ENCODE measurements at places on chromosomes 11 and 22.

DNA sequence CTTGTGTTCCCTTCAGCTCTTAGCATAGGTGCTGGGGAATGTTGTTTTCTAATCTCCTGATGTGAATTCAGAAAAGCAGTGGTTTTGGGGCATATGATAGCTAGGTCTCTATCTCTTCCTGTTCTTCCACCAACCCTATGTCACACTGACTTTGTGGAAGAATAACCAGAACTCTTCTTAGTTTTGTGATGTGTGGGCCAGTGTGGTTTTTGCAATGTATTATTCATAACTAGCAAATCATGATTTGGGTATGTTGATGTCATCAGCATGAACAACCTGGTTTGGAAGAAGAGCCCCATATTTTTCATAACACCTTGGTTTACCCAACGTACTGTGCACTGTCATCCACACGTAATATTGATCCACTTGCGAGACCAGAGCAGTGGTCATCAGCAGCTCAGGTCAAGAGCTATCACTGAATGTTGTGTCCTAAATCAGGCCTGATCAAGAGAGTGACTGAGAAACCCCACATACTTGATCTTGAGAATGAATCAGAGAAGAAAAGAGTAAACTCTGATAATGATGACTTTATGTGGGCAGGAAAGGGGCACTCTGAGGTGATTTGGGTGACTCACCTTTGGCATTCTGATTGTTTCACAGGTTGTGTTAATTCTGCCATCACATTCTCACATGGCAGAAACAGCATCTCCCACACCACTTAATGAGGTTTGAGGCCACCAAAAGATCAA, 19.4 kb upstream of the MS4A6E start:
- no peak for DNase-seq

- peak; percentile 21 for DNase-seq
These were observed 1.9 kb downstream of the KCTD17 start for GRCh38 chr22:37053310-37054055.

DNA sequence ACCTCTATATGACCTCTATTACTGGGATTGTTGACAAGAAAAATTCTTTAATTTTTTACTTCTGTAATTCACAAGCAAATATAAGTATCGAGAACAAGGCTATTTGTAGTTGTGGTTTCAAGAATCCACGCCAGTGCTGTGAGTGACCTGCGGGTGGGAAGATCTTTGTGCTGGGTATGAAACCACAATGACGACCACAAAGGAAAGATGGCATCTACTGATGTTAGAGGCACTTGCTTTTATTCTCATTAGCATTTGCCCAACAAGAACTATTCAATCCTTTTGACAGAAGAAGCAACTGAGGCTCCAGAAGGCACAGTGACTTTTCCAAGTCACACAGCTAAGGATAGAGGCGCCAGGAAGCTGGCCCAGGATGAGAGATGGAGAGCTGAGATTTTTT, 1054.9 kb downstream of the TBC1D22A start:
- DNase-seq, result no peak

- DNase-seq, result no peak
These were observed 16.8 kb downstream of the TRMU start for GRCh38 chr22:46352276-46352675.

DNA sequence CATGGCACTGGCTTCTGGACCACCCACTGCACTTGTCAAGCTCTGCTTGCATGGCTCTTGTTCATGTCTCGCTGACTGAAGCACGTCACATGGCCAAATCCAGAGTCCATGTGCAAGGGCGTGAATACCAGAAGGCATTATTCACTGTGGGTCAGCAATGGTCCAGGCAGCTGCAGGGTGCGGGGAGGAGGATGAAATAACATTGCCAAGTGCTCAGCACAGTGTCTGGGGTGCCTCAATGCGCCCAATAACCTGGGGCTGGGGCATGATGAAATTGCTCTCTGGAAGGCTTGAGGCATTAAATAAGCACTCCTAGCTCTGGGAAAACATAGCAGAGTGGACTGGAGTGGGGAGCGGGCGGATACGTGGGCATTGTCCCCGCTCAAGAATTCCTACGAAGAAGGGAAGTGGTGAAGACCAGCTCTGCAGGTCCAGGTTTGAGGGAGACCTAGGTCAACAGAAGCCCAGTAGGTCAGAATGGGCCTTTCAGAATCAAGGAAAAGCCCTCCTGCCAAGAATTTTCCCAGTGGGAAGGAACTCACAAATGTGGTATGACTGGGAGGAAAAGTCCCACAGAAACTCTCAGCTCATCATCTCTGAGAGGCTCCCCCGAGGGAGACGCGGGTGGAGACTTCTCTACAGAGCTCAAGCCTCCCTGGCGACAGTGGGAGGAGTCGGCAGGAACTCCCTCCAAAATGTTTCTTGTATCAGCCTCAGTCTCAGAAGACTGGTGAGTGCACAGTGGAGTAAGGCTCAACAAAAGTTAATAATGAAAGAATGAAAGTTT, 15.3 kb upstream of the ACCSL start:
- DNase-seq, result no peak

GRCh38 chr11:96978751-96979150, 588.9 kb downstream of the JRKL start:
- DNase-seq, result no peak

DNA sequence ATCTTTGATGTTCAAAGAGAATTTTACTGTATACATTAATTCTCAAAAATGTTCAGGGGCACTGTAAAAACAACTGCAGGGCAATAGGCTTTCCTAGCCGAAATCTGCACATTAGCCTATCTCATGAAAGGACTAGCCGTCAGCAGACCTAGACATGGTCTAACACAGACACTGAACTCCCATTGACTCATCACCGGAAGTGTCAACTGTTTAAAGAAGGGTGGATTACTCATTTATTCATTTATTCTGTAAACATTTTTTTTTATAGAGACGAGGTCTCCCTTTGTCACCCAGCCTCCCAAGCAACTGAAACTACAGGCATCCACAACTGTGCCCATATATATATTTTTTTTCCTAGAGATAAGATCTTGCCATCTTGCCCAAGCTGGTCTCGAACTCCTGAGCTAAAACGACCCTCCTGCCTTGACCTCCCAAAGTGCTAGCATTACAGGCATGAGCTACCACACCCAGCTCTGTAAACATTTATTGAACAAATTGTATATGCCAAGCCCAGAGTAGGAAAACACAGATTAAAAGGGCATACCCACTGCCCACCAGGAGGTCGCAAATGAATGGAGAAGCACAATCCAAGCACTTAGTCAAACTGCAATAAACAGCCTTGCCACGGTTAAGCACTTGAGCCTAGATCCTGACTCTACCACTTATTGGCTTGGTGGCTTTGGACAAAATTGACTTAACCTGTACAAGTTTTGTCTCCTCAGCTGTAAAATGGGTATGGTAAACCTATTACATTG, 26.6 kb downstream of the RAB30 start:
- no peak for DNase-seq

DNA sequence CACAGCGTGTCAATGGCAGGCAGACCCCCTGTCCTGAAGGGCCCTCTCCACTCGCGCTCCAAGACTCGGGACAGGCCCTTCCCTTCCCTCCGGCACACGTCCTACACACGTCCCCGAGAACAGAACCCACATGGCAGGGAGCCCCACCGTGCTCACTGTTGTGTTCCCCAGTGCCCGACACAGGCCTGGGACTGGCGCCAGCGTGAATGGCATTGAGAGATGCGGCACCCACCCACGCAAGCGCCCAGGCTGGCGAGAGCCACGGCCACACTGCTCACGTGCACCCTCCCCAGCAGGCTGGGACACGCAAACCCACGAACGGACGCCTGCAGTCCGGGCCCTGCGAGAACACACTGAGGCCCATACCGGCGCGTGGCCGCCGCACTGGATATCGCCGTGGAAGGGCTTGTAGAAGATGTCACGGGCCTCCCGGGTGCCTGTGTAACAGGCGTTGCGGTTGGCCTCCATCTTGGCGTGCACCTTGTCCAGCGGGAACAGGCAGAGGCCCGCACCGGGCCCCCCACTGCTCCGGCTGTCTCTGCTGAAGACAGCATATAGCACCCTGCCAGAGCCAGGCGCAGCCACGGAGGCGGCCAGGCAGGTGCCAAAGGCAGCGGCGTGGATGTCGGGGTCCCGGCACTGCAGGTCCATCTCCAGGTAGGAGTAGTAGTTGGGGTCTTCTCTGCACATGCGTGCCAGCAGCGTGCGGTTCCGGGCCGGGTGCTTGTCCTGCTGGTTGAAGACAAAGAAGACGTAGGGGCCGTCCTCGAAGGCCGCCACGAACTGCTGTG, 18.1 kb downstream of the PLXNB2 start:
- DNase-seq, result no peak

GRCh38 chr11:130435671-130436070, 7.3 kb upstream of the ADAMTS8 start:
- DNase-seq, result no peak

DNA sequence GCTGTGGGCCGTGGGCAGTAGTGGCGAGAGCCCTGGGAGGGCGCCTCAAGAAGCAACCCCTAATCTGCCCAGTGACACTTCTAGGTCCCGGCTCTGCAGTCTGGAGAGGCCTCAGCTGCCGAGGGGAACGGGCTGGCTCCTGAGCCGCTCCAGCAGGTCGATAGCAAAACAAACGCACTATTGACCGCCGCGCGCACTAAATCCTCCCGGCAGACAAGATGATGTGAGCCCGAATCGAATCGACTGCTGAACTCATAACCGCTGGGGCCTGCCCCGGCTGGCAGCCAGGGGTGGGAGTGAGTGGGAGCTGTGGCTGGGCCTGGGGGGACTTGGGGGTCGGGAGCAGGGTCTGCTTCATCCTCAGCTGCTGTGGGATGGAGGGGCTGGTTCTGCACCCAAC, 36.1 kb downstream of the FLRT1 start:
- no peak for DNase-seq

- DNase-seq, result no peak
These were observed 26.5 kb upstream of the NECTIN1 start for GRCh38 chr11:119755356-119756071.

DNA sequence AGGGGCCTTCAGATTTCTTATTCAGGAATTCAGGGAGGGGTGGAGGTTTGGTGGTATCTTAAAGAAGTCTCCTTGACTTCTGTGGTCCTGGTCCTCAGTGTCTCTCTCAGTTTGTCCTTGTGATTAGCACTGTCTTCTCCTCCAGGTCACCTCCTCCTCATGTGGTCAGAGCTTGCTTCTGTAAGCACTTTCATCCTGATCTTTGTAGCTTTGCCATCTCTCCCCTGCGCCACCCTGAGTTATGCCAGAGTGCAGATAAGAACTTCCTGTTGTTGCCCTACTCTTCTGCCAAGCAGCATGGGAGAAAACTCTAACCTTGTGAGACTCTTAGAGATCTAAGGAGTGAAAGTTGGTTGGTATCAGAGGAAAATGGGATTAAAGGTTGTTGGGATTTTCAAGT, 30.9 kb downstream of the MICAL2 start:
- no peak for DNase-seq

DNA sequence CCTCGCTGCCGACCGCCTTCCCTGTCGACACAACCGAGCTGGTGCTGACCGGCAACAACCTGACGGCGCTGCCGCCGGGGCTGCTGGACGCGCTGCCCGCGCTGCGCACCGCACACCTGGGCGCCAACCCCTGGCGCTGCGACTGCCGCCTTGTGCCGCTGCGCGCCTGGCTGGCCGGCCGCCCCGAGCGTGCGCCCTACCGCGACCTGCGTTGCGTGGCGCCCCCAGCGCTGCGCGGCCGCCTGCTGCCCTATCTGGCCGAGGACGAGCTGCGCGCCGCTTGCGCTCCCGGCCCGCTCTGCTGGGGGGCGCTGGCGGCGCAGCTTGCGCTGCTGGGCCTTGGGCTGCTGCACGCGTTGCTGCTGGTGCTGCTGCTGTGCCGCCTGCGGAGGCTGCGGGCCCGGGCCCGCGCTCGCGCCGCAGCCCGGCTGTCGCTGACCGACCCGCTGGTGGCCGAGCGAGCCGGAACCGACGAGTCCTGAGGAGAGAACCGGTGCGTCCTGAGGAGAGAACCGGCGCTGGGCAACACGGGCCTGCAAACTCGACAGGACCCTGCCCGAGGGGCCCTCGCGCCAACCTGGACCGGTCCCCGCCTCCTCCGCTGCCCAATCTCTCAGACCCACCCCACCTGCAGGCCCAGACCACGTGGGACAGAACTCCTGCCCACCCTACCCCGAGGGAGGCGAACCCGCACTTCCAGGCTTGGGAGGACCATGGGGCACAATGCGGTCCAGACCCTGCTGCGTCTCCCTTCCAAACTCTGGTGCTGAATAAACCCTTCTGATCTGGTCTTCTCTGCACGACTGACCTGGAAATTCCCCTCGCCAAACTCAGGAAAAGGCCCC, 866 bp downstream of the GP1BB start:
- peak; percentile 82 for DNase-seq

DNA sequence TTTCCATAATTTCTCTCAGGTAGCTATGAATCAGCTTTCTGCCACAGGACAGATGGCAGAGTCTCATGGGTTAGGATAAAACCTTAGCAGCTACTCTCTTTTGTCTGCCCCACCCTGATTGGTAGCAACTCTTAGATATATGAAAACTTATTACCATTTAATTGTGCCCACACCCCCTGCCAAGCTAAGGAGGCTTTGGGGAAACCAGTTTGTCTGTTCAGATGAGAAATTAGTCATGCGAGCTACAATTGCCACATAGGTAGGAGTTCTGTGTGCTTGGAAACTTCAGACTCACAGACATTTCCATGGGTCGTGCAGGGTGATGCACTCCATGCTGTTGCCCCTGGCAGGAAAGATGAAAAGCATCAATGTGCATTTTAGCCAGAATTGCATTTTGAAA, 39.9 kb downstream of the CD44 start:
- DNase-seq, result no peak

GRCh38 chr11:110472858-110473257, 43.1 kb downstream of the FDX1 start:
- no peak for DNase-seq

GRCh38 chr11:12211331-12212065, 101.1 kb downstream of the MICAL2 start:
- no peak for DNase-seq

GRCh38 chr11:14248580-14248981, 110.4 kb downstream of the RRAS2 start:
- DNase-seq, result no peak

DNA sequence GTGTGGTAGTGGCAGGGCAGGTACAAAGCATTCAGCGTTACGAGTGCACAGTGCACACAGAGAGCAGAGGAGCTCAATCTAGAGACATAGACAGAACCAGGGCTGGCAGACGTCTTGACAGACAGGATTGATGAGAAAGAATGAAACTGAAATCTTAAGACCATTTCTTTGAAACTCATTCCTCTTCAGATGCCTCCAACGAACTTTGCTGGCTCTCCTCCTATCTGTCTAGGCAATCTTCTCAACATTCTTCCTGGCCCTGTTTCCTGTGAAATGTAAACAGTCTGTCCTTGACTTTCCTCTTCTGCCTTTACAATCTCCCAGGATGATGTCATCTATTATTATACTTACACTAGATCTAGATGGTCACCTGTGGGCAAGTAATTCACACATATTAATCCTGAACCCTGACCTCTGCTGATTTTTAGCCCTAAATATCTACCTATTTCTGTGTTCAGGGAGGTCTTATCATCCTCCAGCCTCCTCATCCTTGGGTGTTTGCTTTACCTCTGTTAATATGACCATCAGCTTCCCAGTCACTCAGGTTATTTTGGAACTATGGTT, 119.5 kb downstream of the ENTHD1 start:
- peak; percentile 51 for DNase-seq

DNA sequence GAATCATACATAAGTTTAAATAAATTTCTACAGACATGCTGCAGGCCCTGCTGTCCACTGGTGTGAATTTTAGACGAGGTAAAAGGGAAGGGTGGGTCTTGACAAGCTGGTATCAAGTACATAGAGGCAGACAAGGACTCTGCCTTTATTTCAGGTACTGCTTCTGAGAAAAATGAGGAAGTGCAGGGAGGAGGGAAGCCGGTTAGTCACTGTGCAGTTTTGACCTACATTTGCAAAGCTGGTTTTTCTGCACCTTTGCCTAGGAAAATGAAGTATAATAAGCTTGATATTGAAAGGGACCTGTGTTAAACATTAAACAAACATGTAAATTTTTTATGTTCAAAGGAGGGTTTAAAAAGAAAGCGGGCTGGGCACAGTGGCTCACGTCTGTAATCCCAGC, 24.6 kb downstream of the TMEM45B start:
- no peak for DNase-seq

Measured in erythroblast (primary cell).